ENCODE measurements at places on chromosomes 6 and 20.

DNA sequence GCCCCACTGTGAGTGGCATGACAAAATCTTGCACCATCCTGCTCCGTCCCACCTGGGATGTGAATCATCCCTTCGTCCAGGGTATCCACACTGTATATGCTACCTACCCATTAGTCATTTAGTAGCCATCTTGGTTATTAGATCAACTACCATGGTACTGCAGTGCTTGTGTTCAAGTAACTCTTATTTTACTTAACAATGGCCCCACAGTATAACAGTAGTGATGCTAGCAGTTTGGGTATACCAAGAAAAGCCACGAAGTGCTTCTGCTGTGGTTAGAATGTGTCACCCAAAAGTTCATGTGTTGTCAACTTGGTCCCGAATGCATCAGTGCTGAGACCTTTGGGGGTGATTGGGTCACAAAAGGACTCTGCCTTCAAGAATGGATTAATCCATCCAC lies 11.7 kb downstream of the OSER1 start:
- DNase-seq: no peak

GRCh38 chr20:21393166-21393565 lies 4.2 kb downstream of the NKX2-4 start:
- DNase-seq: no peak

GRCh38 chr6:147867433-147868226 lies 359.1 kb downstream of the SAMD5 start:
- DNase-seq: no peak

DNA sequence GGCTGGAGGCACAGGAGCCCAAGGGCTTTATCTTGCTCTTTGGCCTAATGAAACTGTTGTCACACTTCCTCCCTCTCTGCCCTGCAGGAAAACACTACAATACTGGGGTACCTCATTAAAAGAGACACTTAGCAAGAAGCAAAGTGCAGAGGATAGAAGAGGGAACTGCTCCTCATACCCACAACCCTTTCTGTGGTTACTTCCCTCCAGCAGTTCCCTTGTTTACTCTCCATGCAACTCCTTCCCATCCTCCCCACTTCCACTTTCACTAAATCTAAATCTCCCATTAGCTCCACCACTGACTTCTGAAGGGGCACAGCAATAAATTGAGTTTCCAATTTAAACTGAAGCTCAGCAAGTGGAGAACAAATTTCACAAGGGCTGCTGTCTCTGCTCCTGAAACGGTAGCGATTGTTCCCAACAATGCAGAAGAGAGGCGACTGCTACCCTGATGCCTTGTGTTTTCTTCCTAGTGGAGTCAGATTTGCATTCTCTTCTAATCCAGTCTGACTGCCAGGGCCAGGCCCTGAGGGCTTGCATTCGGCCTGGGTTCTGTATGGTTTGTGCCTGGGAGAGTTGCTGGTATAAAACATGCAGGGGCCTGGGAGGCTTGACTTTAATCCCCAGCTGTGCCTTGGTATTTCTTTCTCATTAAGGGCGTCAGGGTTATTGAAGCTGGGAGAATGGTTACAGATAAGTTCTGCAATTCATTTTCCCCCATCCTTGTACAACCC lies 454.7 kb downstream of the TFAP2B start:
- no peak for DNase-seq

- DNase-seq: no peak
Measured at GRCh38 chr6:47352194-47352920, 42.7 kb upstream of the TNFRSF21 start.

- DNase-seq: no peak
Measured at GRCh38 chr6:26217714-26218075, 130.5 kb downstream of the HFE start.

GRCh38 chr20:18822832-18823231 lies 9.2 kb downstream of the SCP2D1 start:
- DNase-seq: no peak

DNA sequence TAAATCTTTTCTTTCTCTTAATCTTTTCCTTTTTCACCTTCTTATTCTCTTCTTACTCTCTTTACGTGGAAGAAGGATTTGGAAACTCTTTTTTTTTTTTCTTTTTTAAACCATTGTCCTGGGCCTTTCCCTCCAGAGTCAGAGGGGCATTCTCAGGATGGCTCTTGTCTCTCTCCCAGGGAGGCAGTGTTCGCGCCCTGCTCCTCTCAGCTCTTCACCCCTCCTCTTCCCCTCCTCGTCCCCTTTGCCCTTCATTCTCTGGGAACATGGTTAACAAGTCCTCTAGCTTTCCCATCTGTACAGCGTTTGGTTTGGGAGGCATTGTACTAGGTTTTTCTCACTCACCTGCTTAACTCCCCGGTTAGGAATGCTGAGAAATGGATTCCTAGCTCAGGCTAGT lies 52.0 kb upstream of the TFB1M start:
- no peak for DNase-seq

DNA sequence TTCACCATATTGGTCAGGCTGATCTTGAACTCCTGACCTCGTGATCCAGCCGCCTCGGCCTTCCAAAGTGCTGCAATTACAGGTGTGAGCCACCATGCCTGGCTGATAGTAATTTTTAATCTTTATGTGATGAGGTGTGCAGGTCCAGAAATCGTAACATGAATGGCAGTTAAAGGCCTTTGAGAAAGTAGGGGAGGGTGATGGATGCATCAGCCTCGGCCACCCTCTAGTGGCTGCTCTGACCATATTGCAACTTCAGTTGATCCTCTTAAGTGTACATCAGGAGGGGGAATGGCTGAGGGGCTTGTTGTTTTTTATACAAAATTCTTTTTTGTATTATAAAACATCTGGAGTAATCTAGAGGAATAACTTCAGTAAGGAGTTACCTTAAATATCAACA lies 193.0 kb downstream of the ZFAND3 start:
- DNase-seq: peak; percentile 25

GRCh38 chr6:35521235-35521634 lies 8.5 kb upstream of the TULP1 start:
- no peak for DNase-seq

DNA sequence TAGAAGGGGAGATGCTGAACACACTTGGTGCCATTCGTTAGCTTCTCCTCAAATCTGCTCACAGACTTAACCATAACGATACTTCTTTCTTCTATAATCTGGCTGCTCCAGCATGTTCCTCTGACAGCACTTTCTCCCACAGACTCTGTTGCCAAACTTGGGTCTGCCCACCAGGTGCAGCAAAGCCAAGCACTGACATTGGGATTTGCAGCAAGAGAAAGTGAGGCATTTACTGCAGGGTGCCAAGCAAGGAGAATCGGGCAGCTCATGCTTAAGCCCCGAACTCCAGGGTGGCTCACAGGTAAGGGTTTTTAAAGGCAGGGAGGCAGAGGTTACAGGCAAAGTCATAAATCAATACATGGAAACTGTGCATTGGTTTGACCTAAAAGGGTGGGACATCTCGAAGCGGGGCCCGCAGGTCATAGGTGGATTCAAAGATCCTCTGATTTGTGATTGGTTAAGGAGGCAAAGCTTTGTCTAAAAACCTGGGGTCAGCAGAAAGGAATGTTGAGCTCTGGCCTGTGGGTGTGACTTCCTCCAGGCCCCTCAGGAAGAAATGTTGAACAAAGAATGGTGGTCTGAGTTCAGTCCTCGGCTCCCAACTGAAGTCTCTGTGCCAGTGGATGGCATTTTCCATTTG lies 25.1 kb upstream of the PNPLA1 start:
- DNase-seq: no peak

DNA sequence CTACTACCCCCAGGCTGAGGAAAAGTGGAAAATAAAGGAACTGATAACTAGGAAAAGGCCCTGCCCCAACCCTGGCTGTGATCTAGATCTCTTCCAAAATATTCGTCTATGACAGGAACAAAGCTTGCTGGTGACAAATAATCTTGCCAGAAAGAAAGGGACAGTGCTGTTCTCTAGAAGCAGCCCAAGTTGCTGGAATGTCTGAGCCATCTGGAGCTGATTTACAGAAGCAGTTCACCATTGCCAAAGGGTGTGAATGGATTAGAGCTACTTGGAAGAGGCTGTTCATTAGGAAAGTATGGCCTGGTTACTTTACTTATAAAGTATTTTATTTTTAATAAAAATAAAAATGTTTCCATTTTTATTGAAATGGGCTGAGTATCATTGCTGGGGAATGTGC lies 146.3 kb downstream of the EPM2A start:
- no peak for DNase-seq

DNA sequence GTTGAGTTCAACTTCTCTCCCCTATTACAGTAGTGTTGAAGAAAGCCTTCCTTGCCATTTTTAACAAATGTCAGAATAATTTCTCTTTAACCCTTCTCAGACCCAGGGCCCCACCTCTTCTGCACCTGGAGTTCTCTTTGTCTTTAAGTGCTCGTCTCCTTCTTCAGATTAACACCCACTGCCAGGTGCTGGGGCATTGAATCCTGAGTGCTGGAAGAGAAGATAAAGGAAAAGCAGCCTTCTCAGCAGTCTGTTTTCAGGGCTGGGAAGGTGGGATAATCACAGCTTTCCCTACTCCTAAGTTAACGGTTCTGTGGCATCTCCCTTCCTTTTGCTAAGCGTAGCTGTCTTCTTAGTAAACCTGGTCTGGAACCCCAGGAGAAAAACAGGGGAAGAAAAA lies 114.6 kb upstream of the TAB2 start:
- DNase-seq: no peak

DNA sequence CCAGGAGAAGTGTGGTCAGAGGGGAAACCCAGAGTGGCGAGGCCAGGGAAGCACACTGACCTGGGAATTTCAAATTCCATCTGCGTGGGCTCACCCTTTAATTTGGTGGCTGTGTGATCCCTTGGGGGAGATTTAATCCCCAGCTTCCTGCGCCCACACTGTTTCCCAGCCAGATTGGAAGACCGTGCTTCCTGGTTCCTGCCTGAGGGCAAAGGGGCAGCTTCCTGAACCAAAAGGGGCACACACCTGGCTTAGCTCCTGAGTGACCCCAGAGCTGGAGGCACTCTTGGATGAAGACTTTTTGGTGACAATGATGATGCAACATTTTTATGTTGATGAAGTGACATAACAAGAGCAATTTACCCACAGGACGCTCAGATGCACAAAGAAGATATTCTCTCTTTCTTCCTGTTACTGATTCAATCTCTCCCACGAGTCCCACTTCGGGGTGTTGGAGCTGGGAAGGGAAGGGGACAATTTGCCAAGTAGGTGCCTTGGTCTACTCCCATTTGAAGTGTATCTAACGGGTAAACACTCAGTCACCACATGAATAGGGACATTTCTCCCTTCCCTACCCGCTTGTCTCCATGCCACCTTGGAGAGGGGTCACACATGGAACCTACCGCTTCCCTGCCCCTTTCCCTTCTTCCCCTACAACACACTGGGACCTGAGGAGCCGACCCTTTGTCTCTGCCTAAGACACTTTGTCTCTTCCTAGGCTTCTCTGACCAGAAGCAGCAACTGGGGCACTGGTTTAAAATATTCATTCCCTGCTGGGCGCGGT lies 28.6 kb upstream of the CDKN1A start:
- DNase-seq: no peak

GRCh38 chr20:41408986-41409385 lies 42.4 kb upstream of the EMILIN3 start:
- no peak for DNase-seq

GRCh38 chr6:87763901-87764300 lies 61.9 kb upstream of the AKIRIN2 start:
- no peak for DNase-seq

DNA sequence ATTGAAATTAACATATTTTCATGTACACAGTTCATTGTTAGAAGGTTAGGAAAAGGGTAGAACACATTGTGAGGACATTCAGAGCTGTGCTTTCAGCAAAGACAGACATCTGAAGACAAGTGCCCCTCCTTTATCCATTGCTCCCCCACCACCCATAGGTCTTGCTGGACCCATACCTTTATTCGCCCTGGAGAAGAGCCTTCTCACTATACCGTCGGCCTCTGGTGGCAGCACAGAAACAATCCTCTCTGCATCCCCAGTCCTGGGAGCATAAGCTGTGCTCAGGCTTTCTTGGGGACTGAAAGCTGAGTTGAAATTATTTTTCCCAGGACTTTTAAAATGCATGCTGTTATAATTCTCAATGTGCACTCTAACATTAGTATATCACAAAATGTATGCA lies 372.3 kb downstream of the EPHA7 start:
- no peak for DNase-seq

DNA sequence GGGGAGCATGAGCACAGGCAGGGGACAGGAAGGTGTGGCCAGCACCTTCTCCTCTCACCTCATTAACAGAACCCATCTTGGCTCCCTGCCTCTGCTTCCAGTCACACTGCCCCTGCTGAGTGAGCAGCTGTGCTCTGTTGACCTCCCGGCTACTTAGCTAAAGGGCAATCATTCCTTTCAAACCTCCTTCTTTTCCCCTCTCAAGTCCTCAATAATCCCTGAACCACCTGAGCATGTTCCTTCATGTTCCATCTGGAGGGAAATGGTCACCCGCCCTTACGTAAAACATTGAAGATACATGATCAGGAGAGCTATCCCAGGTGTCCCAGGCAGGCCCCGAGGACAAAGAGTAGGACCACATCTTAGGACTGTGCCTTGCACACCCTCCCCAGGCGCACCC lies 21.7 kb upstream of the MRPS10 start:
- DNase-seq: no peak
